ENCODE measurements at places on chromosomes 11 and 22. TPM values are rescaled to one million over a fixed set of nuclear protein-coding genes. Genes with fewer than 3 reads are reported as not detected.

- DNase-seq = no peak
Measured at GRCh38 chr22:47127441-47127871, 365.0 kb downstream of the TBC1D22A start.

DNA sequence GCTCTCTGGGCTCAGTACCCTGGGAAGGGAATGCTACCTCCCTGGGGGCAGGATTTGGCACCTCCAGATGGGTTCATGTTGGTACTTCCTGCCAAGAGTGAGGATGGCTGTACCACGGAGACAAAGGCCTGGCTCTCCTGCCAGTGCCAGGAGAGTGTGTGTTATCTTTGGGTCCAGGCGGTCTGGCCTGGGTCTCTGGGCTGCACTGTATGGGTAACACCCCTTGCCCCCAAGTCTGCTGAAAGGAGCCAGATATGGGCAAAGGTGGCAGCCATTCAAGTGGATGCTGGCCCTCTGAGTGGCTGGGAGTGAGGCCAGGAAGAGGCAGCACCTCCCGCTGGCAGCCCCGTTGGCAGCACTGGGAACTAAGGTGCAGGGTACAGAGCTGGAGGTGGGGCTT lies 91.5 kb downstream of the NECTIN1 start:
- no peak for DNase-seq

GRCh38 chr11:58505849-58506248 lies 2.1 kb downstream of the OR5B21 start:
- no peak for DNase-seq

- DNase-seq = no peak
Measured at GRCh38 chr22:47374273-47374771, 611.9 kb downstream of the TBC1D22A start.

The SCGB1A1 gene
- total RNA-seq = 9.5 TPM

DNA sequence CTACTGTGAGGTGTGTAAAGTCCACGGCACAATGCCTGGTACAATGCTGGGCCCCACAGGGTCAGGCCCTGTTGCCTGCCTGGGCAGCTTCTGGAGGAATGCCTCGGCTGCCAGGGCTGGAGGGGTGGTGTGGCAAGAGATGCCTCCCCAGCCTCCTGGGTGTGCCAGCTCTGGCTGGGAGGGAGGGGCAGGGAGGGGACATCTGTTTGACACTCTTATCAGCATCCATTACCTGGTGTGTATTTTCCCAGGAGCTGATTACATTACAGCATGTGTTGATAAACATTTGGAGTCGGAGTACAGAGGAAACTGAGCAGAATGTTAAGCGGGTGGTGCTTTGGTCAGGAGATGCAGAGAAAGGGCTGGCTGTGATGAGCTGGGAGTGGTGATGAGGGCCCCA lies 11.0 kb upstream of the NECTIN1 start:
- DNase-seq = no peak

GRCh38 chr11:72859126-72859525 lies 44.9 kb downstream of the ATG16L2 start:
- DNase-seq = no peak

DNA sequence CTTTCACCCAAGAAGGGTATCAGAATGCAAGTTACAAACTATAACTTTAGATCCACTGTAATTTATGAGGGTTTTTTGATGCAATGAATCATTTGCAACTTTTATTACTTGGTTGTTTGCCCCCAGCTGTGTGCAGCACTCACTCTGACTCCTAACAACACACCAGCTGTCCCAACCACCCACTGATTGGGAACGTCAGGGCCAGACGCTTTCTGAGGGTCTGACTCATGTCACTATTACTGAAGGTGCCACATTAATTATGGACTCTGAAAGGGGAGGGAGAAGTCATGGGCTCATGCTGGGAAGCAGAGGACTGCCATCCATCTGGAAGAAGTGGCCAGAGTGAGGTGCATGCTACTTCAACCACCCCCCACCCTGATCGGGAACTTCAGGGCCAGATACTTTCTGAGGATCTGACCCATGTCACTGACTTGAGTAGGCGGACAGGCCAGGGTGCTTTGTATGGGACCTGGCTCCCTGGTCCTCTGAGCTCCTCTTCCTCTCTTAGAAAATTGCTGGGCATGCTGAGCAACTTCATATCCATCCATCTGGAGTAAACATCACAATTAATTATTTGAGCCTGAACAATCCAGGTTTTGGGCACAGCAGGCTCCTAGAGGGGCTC lies 44.9 kb upstream of the DRD2 start:
- no peak for DNase-seq

GRCh38 chr11:76455931-76456330 lies 11.1 kb downstream of the EMSY start:
- DNase-seq = no peak

The GLYATL1 gene
- 0.79 TPM for total RNA-seq

The CASP4 gene
- total RNA-seq = 83.9 TPM

- DNase-seq = no peak
Measured at GRCh38 chr11:83238111-83238510, 44.6 kb downstream of the ANKRD42 start.

The BLID gene
- total RNA-seq = 15.6 TPM

The PLAAT2 gene
- total RNA-seq = not detected

- no peak for DNase-seq
Measured at GRCh38 chr22:37431366-37431765, 4.1 kb upstream of the ELFN2 start.

DNA sequence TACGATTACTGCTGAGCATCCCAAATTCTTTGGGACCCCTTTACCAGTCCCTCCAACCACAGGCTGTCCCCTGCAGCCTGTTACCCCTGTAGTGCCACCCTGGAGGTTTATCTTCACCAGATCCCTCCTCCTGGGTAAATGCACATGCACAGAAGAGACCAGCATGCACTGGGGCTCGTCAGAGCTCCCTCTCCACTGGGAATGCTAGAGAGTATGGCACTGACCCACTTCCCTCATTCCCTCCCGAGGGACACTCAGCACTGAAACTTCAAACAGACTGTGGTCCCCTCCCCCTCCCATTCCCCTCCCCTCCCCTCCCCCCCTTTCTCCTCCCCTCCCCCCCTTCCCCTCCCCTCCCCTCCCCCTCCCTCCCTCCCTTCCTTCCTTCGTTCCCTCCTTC lies 49.1 kb downstream of the C11orf91 start:
- no peak for DNase-seq

- DNase-seq = no peak
Measured at GRCh38 chr22:27892064-27892463, 27.0 kb downstream of the PITPNB start.

- no peak for DNase-seq
Measured at GRCh38 chr22:25448435-25449051, 115.9 kb upstream of the GRK3 start.

The MMP11 gene
- total RNA-seq = 7.3 TPM

The C11orf21 gene
- 0.42 TPM for total RNA-seq

- DNase-seq = no peak
Measured at GRCh38 chr22:46586531-46587011, 33.6 kb upstream of the GRAMD4 start.
